ENCODE measurements at places on chromosomes 16 and 17. TPM values are rescaled to one million over a fixed set of nuclear protein-coding genes. Genes with fewer than 3 reads are reported as not detected.

TMEM88 gene
- 3.9 TPM for total RNA-seq

SMPD3 gene
- 0.99 TPM for total RNA-seq

- H3K36me3 ChIP-seq, result no peaks in the 10 kb centered on the region
- peak; percentile 69 for DNase-seq
- peaks cover 71% of the 10 kb centered on the region for H3K27me3 ChIP-seq
- H3K4me3 ChIP-seq, result no peak overlapping the region
- H3K4me1 ChIP-seq, result peaks cover 16% of the 10 kb centered on the region
- no peak overlapping the region for H3K27ac ChIP-seq
These were observed 5.6 kb upstream of the NOTUM start for GRCh38 chr17:81966343-81967243.

GRCh38 chr17:12664894-12665262 is 812 bp upstream of the MYOCD start:
- no peaks in the 10 kb centered on the region for H3K36me3 ChIP-seq
- DNase-seq, result no peak
- H3K4me3 ChIP-seq, result peak overlapping the region; percentile 81
- H3K27me3 ChIP-seq, result peaks cover 39% of the 10 kb centered on the region

GRCh38 chr16:23801378-23801777 is 34.4 kb upstream of the PRKCB start:
- no peaks in the 10 kb centered on the region for H3K36me3 ChIP-seq
- peak; percentile 82 for DNase-seq
- no peak overlapping the region for H3K4me3 ChIP-seq
- H3K27ac ChIP-seq, result no peak overlapping the region
- peaks cover 7% of the 10 kb centered on the region for H3K27me3 ChIP-seq

GRCh38 chr17:33012522-33013033 is 20.9 kb downstream of the SPACA3 start:
- H3K27me3 ChIP-seq, result no peaks in the 10 kb centered on the region
- H3K36me3 ChIP-seq, result no peaks in the 10 kb centered on the region
- no peak overlapping the region for H3K27ac ChIP-seq
- H3K4me1 ChIP-seq, result no peaks in the 10 kb centered on the region
- DNase-seq, result no peak

- H3K4me1 ChIP-seq, result peaks cover 14% of the 10 kb centered on the region
- H3K27me3 ChIP-seq, result no peaks in the 10 kb centered on the region
- H3K27ac ChIP-seq, result peak overlapping the region; percentile 55
- DNase-seq, result no peak
- no peaks in the 10 kb centered on the region for H3K36me3 ChIP-seq
- H3K4me3 ChIP-seq, result no peak overlapping the region
These were observed 85.5 kb downstream of the SSH2 start for GRCh38 chr17:29844339-29845048.

GRCh38 chr16:11319529-11320146 is 25.6 kb upstream of the RMI2 start:
- DNase-seq, result no peak
- H3K4me3 ChIP-seq, result no peak overlapping the region
- 0 out of 2 replicates have a peak overlapping the region, but pooled peaks have one; percentile 76 for H3K27ac ChIP-seq
- H3K36me3 ChIP-seq, result peaks cover 15% of the 10 kb centered on the region
- peaks cover 46% of the 10 kb centered on the region for H3K4me1 ChIP-seq
